Mesangial cell (primary cell): ENCODE measurements at places on chromosomes 3 and 15. TPM values are rescaled to one million over a fixed set of nuclear protein-coding genes. Genes with fewer than 3 reads are reported as not detected.

Gene MME
- 4.4 and 9.0 TPM in 2 replicates for total RNA-seq

Gene PLSCR2
- total RNA-seq, result not detected in 2 replicates

Gene MYH15
- under 0.01 TPM in 2 replicates for total RNA-seq

Gene GANC
- total RNA-seq, result 9.8 and 14.5 TPM in 2 replicates

Gene FGF12
- total RNA-seq, result 0.38 and 0.98 TPM in 2 replicates

Gene RPL15
- 2,226 and 2,586 TPM in 2 replicates for total RNA-seq

Gene KBTBD12
- total RNA-seq, result 0.16 TPM in 1 of 2 replicates, not detected in the other

Gene PLA2G4D
- total RNA-seq, result not detected in 2 replicates

Gene SLC35G2
- 2.8 and 5.2 TPM in 2 replicates for total RNA-seq

Gene STRIT1
- total RNA-seq, result not detected in 2 replicates

Gene LRRC3B
- total RNA-seq, result not detected in 2 replicates

Gene FANCI
- 4.9 and 33.1 TPM in 2 replicates for total RNA-seq

Gene KY
- under 0.01 TPM in 1 of 2 replicates, not detected in the other for total RNA-seq

Gene LMCD1
- total RNA-seq, result 61.4 and 101 TPM in 2 replicates

Gene ZNF501
- 2.4 and 2.9 TPM in 2 replicates for total RNA-seq

Gene TM4SF4
- total RNA-seq, result 0.65 and 3.5 TPM in 2 replicates

Gene CFAP100
- total RNA-seq, result not detected in 2 replicates

Gene RASA2
- 3.7 and 4.4 TPM in 2 replicates for total RNA-seq

Gene CKMT1A
- total RNA-seq, result 0.63 TPM in 1 of 2 replicates, not detected in the other
